ENCODE measurements at places on chromosomes 13 and 19.

DNA sequence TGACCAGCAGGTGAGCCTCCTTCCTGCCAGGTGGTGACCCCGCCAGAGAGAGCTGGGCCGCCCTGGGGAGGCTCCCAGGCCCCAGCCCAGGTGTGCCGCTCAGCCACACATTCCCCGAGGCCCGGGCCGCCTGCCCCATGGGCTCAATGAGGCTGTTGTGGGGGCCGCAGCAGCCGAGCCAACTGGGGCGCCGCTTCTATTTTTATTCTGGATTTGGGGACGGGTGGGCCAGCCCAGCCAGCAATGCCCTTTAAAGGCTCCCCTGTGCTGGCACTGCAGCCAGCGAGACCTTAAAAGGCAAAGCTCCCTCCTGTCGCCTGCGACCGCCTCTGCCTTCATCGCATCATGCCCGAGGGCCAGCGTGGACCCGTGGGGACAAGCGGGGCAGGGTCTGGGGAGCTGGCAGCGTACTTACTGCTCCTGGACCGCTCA is 17.7 kb upstream of the CRTC1 start:
- no peaks in the 10 kb centered on the region for H3K27me3 ChIP-seq
- no peaks in the 10 kb centered on the region for H3K4me1 ChIP-seq

DNA sequence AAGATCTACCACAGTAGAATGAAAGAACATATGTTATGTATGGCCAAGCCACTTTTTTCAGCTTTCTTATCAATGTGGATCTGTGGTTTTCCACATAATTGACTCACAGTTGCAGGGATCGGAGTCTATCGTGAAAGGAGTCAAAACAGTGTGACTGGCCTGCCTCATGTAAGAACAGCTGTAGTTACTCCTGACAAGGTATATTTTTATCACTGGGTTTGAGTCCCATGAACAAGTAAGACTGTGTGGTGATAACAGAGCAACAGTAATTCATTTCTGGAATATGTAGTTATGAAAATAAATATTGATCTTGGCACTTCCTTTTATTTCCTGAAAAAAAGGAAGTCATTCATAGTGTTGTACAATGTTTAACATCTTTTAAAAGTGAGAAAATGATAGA is 416.6 kb downstream of the KLF12 start:
- no peak overlapping the region for H3K27ac ChIP-seq
- no peaks in the 10 kb centered on the region for H3K27me3 ChIP-seq
- no peaks in the 10 kb centered on the region for H3K4me1 ChIP-seq

DNA sequence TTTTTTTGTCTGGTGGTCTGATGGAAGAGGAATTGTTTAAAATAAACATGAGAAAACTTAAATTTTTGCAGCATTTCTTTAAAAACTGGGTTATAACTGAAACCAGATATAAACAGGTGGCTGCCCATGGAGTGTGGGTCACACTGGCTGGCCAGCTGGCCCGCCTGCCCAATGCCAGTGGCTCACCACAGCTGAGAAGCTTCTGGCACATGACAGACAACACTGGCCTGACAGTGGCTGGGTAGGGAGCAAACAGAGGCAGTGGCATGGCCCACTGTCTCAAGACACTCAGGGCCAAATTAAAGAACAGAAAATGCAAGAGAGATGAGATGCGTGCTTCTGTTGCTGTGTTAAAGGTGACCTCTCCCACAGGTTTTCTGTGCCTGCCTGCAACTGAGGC is 3.1 kb upstream of the SLC35E1 start:
- H3K27ac ChIP-seq = no peak overlapping the region
- H3K36me3 ChIP-seq = no peaks in the 10 kb centered on the region
- no peak overlapping the region for H3K4me3 ChIP-seq
- peaks cover 30% of the 10 kb centered on the region for H3K4me1 ChIP-seq
- no peak for DNase-seq

GRCh38 chr13:56424246-56424645 is 716.5 kb upstream of the PRR20A start:
- H3K4me3 ChIP-seq = no peak overlapping the region
- no peak overlapping the region for H3K27ac ChIP-seq
- H3K4me1 ChIP-seq = no peaks in the 10 kb centered on the region
